ENCODE measurements at places on chromosomes 7 and 10. TPM values are rescaled to one million over a fixed set of nuclear protein-coding genes. Genes with fewer than 3 reads are reported as not detected.

FAM180A gene
- total RNA-seq: not detected

ADIRF gene
- not detected for total RNA-seq

OR2A5 gene
- total RNA-seq: not detected

FAM221A gene
- 4.8 TPM for total RNA-seq

AKR1C8 gene
- 1.6 TPM for total RNA-seq

MEST gene
- 4.6 TPM for total RNA-seq

MUC12 gene
- not detected for total RNA-seq

SEMA3A gene
- not detected for total RNA-seq

ABHD11 gene
- total RNA-seq: 15.1 TPM

GHRHR gene
- total RNA-seq: not detected

ZNF138 gene
- total RNA-seq: 7.4 TPM

GIMAP7 gene
- total RNA-seq: 62.7 TPM

LIPF gene
- not detected for total RNA-seq

PNLIPRP3 gene
- total RNA-seq: not detected

ADCY1 gene
- total RNA-seq: not detected

ORAI2 gene
- total RNA-seq: 50.5 TPM

All from T-helper 17 cell (primary cell).